Spleen (tissue), 13 donors: ENCODE measurements at places on chromosomes 3 and 15.
A peak's percentile ranks its signal among the peaks of the same experiment; 100 is the strongest.

DNA sequence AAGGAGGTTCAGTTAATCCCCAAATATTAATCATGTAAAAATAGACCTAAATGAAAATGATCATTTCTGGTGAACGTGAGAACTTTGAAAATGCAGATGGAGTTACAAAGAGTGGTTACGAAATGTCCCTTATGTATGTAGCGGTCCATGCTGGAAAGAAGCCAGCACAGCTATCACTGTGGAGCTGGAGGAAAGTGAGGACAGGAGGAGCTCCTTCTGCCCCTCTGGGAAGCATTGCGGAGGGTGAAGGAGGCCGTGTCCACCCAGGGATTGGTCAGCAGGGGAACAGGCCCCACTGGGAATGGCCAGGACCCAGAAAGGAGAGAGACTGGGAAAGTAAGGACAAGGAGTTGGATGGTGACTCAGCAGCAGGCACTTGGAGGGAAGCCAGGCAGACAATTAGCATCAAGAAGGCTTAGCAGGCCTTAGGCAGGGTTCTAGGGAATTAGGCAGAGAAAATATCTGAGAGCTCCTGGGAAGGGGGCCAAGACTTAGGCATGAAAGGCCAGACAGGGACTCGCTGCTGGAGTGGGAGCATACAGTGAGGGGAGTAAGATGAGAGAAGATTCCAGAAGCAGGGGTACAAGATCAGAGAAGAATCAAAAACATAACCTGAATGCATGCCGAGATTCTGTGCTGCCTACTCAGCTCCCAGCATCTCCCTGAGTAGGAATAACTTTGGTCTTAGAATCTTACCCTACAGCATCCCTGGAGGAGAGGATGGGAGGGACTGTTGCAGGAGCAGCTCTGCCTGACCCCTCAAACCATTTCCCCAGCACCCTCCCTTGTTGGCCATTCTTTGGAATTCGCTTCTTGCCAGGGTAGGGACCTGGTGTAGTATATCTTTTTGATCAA, 171.0 kb upstream of the UMPS start:
- DNase-seq = no peak
- no peak overlapping the region for H3K4me3 ChIP-seq
- peaks cover 26% of the 10 kb centered on the region for H3K4me1 ChIP-seq
- H3K27ac ChIP-seq = no peak overlapping the region
- H3K27me3 ChIP-seq = no peaks in the 10 kb centered on the region

DNA sequence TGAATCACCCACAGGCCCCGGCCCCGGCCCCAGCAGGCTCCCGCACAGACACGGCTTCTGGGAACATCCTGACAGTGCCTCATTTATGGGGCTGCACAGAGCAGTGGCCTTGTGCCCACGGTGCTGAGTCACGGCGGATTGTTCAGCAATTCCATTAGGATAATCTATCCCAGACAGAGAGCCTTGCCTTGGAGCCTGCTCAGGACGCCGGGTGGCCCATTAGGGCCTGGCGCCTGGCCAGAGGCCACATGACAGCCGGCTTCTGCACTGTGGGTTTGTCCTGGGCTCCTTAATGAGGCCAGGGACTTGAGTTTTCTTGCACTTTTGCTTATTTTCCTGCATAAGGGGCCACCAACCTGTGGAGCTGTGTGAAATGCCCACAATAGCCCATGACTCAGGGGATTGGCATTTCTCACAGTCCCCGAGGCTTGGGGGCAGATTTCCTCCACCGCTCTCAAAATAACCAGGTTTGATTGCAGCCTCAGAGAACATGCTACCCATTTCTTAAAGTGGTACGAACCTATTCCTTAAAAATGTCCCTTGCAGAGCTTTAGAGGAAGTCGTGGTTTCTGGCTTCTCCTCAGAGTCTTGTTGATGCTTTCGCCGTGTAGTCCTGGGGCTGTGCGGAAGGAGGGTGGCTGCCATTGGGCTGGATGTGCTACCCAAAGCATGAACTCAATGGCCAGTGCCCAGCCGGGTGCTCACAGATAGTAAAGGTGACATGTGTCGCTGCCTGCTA, 19.0 kb downstream of the SYNM start:
- H3K27ac ChIP-seq = peak overlapping the region; percentile 56
- H3K27me3 ChIP-seq = no peaks in the 10 kb centered on the region
- peaks cover 4% of the 10 kb centered on the region for H3K36me3 ChIP-seq
- no peak for DNase-seq

DNA sequence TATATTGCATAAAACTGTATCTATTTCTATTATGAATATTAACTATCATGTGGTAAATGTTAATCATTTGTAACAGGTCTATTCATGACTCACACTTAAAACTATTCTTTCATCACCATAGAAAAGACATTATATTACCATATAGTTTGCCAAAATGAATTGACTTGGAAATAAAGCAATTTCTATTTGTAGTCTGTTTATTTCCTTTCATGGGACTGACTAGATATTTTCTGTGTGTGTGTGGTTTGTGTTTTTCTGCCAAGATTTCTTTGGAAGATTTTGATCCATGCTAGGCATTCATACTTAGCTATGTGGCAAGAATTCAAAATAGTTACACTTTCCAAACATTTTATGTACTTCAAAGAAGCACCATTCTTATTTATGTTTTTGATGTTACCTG, 522.5 kb upstream of the AGTR1 start:
- no peaks in the 10 kb centered on the region for H3K36me3 ChIP-seq
- DNase-seq = no peak
- H3K27ac ChIP-seq = no peak overlapping the region
- H3K4me3 ChIP-seq = no peak overlapping the region

DNA sequence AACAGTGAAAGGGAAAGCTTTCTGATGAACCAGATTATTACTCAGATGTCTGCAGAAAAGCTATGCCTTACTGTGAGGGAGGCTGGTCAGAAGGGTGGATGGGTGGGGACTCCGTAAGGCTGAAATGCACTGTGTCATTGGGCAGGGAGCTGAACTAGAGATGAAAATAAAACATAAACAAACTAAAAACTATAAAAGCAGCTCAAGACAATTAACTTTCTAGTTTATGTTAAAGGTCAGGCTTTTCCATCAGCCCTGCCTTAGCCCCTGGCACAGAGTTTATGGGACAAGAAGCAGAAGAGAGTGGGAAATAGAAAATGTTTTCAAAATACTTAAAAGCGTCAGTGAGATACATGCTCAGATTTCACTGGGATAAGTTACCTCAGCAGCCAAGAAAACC, 310.0 kb upstream of the UBE2E2 start:
- H3K27ac ChIP-seq = no peak overlapping the region
- H3K27me3 ChIP-seq = no peaks in the 10 kb centered on the region
- no peak overlapping the region for H3K4me3 ChIP-seq
- no peak for DNase-seq
- H3K36me3 ChIP-seq = no peaks in the 10 kb centered on the region

DNA sequence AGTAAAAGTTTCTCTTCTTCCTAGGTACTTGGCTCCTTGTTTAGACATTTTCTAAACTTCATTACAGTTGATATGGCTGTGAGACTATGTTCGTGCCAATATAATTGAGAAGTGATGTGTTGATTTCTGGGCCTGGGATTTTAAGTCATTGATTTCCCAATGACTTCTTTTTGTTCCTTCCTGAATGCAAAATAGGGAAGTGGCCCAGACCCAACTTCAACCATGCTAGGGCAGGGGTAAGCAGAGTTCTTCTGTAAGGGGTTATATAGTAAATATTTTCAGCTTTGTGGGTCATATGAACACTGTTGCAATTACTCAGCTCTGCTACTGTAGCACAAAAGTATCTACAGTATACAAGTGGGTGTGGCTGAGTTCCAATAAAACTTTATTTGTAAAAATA, 320.1 kb upstream of the WNT5A start:
- no peaks in the 10 kb centered on the region for H3K27me3 ChIP-seq
- DNase-seq = no peak
- no peak overlapping the region for H3K27ac ChIP-seq

- no peaks in the 10 kb centered on the region for H3K4me1 ChIP-seq
- no peak for DNase-seq
- H3K27me3 ChIP-seq = no peaks in the 10 kb centered on the region
- H3K4me3 ChIP-seq = no peak overlapping the region
- no peaks in the 10 kb centered on the region for H3K36me3 ChIP-seq
- no peak overlapping the region for H3K27ac ChIP-seq
Measured at GRCh38 chr15:27466758-27467157, 495.8 kb downstream of the GABRG3 start.

DNA sequence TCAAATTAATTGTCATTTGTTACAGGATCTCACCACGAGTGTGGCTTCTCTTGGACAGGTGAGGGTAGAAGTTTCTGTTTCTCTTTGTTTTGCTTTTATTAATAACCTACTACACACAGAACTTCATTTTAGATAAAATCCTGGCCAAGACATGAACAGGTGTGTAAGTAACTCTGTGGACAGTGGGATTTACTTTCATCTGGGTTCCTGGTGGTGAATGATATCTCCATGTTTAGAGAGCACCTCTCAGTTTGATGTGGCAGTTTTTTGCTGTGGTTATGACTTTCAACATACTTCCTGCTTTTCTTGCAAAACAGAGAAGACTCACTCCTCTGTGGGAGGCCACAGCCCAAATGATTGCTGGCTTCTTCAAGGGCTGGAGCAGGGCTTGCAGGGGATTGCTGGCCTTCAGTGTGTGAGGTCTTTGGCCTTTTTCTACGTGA, 71.1 kb upstream of the XCR1 start:
- peak; percentile 83 for DNase-seq
- peaks cover 83% of the 10 kb centered on the region for H3K4me1 ChIP-seq
- no peak overlapping the region for H3K4me3 ChIP-seq
- H3K27ac ChIP-seq = peak overlapping the region; percentile 88
- H3K27me3 ChIP-seq = no peaks in the 10 kb centered on the region
